Large intestine (tissue), 12 donors: ENCODE measurements at places on chromosomes 4 and X. TPM values are rescaled to one million over a fixed set of nuclear protein-coding genes. Genes with fewer than 3 reads are reported as not detected.

ZNF157 gene
- polyA plus RNA-seq = 0.27 TPM

GRCh38 chr4:162700815-162701361, 465.8 kb downstream of the NAF1 start:
- no peak for DNase-seq

GRCh38 chr4:26176598-26177149, 144.1 kb upstream of the RBPJ start:
- DNase-seq = peak; percentile 22

DNA sequence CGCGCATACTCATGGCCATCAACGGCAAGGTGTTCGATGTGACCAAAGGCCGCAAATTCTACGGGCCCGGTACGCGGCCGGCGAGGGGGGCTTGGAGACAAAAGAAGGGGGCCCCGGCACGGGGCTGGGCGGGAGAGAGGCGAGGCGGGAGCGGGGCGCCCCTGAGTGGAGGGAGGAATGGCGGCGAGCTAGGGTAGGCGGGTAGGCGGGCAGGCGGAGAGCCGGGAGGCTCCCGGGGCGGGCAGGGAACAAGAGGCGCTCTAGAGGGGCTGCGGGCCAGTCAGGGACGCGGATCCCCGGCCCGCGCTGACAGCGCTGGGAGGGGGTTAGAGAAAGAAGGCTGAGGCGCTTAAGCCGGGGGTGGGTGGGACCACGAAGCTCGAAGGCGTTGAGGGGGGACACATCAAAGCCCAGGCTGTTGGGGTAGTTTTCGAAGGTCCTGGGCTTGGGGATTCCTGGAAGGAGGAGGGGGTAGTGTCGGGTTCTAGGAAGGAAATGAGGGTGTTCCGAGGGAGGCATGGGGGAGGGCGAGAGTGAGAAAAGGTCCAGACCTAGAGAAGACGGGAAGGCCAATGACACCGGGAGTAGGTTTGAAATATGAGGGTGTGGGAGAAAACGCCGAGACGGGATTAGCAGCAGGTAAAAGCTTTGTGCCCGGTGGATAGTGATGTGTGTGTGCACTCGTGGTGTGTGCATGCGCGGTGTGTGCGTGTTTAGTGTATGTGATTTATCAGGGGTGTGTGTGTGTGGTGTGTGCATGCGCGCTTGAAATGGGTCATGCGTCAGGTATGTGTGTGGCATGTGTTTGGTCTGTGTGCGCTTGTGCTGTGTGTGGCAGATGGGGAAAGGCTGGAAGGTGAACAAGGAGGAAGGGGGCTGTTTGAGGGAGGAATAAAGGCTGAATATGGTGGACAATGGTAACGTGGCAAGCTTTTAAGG, 807 bp downstream of the PGRMC1 start:
- DNase-seq = peak; percentile 76

CENPVL3 gene
- polyA plus RNA-seq = 0.76 TPM

GRCh38 chr4:110139111-110139510, 59.3 kb downstream of the ELOVL6 start:
- no peak for DNase-seq

LRIT3 gene
- polyA plus RNA-seq = 0.31 TPM

- DNase-seq = no peak
Measured at GRCh38 chr4:151718984-151719955, 41.5 kb downstream of the GATB start.

CENPC gene
- 22.4 TPM for polyA plus RNA-seq

PRRG3 gene
- polyA plus RNA-seq = 2.1 TPM

SYP gene
- 20.2 TPM for polyA plus RNA-seq

CT45A1 gene
- not detected for polyA plus RNA-seq

SLC10A4 gene
- polyA plus RNA-seq = 2.0 TPM

PAGE2B gene
- 0.57 TPM for polyA plus RNA-seq

GRCh38 chr4:61149278-61149677, 50.8 kb upstream of the ADGRL3 start:
- DNase-seq = no peak

KDM6A gene
- 26.8 TPM for polyA plus RNA-seq

SOX3 gene
- polyA plus RNA-seq = not detected

DNA sequence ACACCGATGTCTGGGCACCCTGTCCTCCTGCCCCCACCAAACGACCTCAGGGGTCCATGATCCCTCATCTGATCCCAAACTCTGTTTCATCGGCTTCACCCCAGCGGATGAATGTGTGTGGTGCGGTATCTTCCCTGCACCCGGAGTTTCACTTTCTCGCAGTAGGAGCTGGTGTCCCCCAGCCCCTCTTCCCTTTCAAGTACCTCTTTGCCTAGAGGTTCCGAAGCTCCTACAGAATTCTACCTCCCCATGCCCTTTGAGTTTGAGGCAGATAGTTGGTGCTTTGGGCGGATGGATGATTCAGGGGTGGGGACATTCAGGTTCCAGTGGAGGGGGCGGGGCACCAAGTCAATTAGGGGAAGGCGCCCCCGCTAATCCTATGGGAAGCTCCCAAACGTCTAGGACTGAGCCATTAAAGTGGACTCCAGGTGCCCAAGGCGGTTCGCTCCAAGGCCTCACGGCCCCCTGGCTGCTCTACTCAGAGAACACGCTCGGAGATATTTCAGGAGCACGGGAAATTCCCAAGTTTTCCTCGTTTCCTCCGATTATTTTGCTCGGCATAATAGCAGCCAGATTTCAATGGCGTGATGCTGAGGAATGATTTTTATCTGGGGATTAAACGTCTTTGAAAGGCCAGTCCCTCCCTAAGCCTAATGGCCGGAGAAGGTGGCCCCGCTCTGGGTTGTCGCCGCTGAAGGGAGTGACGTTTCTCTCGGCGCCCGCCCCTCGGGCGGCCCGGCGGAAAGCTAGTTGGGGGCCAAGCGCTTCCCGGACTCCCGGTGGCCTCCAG, 1.3 kb downstream of the MSX1 start:
- no peak for DNase-seq

- DNase-seq = no peak
Measured at GRCh38 chrX:109270580-109271484, 211.1 kb downstream of the GUCY2F start.

DNA sequence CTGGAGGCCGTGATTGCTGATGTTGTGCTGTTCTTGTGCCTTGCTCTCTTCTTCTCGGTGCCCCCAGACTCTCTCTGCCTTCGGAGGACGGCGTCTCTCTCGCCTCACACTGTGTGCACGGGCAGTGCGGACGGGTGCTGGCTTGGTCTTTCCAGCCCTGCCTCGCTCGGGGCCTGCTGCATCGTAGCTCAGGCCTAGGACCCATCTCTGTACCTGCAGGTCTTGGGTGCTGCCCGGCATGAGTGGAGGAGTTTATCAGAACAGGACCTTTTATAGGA, 18.2 kb downstream of the RGS12 start:
- no peak for DNase-seq

DNA sequence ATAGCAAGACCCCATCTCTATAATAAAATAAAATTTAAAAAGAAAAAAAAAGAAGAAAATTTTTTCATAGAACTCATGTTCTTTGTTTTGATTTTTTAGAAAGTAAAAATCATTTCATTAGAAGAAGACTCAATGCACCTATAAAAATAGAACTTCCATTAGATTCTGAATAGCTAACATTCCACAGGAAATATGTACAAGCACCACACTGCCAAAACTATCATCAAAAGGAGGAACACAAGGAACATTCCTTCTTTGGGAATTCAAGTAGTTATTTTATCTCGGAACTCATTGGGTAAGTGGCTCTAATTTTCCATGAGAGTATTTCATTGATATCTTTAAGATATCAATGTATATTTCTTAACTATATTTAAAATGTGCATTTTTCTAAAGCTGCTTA, 157.6 kb downstream of the CAMK2D start:
- no peak for DNase-seq

CHRNA9 gene
- polyA plus RNA-seq = 0.07 TPM

DNA sequence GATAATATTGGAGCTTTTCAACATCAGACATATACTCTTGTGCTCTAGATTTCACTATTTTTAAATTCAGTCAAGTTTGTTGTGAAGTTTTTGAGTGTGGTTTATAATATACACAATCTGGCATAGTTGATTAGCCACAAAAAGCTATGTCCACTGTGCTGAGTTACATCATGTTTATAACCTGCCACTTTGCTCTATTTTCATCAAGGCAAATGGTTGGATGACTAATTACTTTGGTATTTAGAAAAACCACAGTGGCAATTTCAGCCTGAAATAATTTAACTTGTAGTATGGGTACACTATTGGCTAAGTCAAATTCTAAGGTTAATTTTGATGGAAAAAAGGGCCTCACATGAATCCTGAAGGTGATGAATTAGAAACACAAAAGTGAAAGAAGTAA, 262.6 kb downstream of the C4orf33 start:
- no peak for DNase-seq

DNA sequence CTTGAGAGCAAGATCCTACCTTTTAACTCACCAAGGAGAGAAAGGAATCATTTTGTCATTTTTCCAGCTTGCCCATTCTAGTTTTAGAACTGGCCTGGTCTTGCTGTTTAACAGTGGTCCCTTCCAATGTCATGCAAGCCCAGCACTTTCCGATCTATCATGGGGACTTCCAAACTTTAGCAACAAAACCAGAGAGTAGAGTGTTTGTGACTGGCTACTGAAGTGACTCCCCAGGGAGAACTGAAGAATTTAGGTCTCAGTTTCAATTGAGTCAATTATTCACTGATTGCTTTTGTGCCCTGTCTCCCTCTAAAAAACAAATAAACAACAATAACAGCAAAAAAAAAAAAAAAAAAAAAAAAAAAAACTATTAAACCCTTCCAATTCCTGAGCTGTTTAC, 108.3 kb downstream of the LHFPL1 start:
- DNase-seq = no peak

GRCh38 chr4:145720656-145721055, 40.7 kb downstream of the C4orf51 start:
- DNase-seq = no peak

SPACA5 gene
- not detected for polyA plus RNA-seq

SLC26A1 gene
- polyA plus RNA-seq = 10.1 TPM

DNA sequence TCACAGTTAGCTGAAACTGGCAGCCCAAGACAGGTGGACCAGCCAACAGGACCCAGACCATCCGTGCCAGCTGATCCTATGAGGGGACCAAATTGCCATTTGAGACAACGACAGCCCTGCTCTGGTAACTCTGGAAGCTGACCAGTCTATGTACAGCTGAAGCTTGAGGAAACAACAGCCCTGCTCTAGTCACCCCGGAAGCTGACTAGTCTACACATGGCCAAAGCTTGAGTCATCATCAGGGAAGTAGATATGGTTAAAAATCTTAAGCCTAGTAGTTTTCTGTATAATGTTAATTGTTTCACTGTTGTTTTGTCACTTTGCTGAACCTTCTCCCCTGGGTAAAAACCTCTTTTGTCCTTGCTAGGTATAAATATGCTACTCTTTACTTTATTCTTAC, 905.4 kb upstream of the NDST4 start:
- no peak for DNase-seq

ATP1B4 gene
- 0.45 TPM for polyA plus RNA-seq

GRCh38 chr4:144721994-144722393, 76.0 kb downstream of the HHIP start:
- DNase-seq = no peak

DNA sequence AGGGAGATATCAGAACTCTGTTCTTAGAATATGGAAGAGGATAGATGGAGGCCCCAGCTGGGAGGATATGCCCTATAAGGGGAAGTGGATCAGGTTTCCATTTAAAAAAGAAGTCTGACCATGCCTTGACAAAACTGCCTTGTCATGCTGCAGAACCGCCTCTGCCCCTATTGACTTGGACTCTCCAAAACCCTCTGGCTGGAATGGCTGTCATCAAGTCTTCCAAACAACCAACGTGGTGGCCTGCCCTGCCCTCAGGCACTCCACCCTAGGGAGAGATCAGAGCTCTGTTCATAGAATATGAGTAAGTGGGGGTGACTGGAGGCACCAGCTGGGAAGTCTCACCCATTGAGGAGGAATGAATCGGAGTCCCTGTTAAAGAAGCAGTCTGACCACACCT, 114.9 kb downstream of the VSIG4 start:
- no peak for DNase-seq

FOXR2 gene
- polyA plus RNA-seq = 0.22 TPM

ITGB1BP2 gene
- 3.3 TPM for polyA plus RNA-seq

GRCh38 chrX:31506360-31506759, 434.5 kb upstream of the FTHL17 start:
- DNase-seq = no peak

DNA sequence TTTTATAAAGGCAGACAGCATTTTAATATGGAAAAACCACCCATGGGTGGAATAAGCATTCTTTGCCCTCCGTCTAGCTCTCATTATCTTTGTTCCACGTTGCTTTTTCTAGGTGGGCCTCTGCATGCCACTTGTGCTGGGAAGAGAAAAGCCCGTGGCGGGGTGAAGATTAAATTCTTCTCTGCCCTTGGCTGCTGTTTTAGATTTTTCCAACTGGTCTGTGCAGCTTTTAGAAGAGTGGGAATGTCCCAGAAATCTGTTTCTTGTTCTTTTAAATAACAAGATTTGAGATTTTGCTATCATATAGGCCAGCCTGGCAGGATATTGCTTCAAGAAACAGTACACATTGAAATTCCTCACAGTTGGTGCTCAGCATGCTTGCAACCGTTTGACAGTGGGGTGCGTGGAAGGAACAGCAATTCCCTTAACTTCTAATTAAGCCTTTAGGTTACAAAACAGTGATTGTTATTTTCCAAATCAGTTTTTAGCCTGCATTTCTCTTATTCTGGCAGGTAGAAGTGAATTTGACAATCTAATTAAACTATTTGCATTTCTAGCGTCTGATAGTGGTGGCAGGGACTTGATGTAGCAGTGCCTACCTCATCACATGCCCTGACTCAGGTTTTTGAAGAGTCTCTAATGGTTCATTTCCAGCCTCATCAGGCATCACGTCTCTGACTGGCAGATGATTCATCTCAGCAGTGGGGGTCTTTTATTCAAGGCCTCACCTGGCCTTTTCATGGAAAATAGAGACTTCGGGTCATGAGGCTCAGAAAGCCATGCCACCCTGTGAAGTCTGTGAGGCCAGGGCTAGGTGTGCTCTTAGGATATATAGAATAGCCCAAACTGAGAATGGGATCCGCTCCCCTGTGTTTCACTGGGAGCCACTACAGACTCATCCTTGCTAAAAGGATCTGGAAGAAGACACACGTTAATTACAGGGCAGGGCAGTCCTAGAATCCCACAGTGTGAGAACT, 50.8 kb downstream of the PPEF1 start:
- DNase-seq = no peak

F11 gene
- 1.1 TPM for polyA plus RNA-seq

DNA sequence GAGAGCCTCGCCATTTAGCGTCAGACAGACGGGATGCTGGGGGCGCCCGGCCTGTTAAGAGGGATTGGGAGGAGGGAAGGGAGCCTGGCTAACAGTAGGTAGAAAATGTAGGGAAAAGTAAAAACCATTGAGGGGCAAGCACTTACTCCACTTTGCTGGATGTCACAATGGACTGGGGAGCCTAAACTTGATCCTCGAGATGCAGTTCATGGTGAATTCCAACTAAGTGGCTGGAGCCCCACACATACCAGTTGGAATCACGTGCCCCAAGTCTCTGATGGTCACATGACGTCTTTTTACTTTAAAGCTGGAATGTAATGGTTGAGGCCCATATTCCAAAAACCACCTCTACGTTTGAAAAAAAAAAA, 1.5 kb downstream of the PLS3 start:
- no peak for DNase-seq

DNA sequence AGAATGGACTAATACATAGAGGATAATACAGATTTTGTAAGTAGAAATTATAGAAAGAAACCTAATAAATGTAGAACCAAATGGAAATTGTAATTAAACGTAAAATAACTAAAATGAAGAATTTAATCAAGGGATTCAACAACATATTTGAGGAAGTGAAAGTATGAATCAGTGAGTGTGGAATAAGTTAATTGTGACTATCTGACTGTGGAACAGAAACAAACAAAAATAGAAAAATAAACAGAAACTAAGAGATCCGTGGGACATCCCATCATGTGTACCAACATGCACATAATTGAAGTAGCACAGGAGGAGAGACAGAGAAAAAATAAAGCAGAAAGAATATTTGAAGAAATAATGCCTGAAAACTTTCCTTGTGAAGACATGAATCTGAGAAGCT, 208.6 kb upstream of the TACR3 start:
- no peak for DNase-seq

ARAP2 gene
- polyA plus RNA-seq = 13.6 TPM
